ENCODE measurements at places on chromosomes 12 and 14.

DNA sequence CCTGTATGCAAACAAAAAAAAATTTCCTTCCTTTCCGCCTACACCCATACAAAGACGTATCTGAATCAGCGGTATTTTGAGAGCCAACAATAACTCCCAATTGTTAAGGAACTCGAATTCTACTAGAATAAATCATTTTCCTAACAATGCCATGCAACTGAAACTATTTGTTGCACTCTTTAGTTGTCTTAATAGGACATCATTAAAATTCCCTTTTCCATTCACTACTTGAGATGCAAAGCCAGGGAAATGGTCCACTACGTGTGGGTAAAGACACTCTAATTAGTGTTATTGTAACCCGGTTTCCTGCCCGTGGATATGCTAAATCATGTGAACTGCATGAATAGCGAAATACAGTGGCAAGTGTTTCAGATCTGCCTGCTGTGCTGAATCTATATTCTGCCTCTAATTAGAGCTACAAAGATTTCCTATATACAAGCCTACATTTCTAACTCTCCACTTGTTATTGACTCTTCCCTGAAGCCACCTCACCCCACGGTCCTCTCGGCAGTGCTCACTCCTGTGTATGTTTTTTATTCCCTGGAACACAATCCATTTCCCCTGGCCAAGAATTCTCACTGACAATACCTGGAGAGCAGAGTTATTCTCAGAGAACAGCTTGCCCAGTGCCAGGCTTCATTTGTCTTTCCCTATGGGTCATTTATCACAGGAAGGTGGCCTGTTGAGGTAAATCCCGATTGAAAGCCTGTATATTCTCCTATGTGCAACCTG lies 168.3 kb downstream of the PAWR start:
- no peak for DNase-seq

DNA sequence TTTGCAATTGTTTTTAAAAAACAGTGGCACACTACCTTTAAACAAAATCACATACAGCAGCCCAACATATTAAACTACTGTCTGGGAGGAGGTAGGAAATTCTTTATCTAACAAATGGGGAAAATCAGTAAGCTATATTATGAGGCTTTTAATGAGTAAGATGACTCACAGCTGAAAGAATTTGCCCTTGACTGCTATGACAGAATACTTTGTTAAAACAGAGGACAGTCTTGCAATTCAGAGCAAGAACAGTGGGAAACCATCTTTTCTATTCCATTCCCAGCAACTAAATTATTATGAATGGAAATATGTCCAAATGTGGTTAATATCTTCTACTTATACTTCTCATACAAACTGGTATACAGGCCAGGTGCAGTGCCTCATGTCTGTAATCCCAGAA lies 49.2 kb upstream of the SGPP1 start:
- DNase-seq: peak; percentile 40

DNA sequence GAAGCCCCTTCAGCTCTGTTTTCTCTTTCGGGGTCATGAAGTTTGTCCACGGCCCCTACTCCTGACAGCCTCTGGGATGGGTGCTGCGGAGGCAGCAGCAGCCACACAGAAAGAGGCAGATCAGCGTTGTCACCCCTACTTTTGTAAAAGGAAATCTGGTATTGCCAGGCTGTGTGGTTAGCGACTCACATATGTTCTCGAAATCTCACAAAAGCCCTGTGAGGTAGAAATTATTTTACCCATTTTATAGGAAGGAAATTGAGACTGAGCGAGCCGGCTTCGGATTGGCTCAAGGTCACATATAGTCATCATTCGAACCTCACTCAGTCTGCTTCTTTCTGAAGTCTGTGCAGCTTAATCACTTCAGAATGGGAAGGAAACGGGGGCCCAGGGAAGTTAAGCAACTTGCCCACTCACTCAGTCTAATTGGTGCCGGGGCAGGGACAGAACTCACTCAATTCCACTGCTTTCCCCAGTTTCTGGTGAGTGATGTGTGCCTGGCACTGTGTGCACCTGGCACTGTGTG lies 1.1 kb upstream of the CKAP4 start:
- DNase-seq: no peak

- DNase-seq: peak; percentile 23
Measured at GRCh38 chr12:30874455-30875321, 51.9 kb upstream of the TSPAN11 start.

DNA sequence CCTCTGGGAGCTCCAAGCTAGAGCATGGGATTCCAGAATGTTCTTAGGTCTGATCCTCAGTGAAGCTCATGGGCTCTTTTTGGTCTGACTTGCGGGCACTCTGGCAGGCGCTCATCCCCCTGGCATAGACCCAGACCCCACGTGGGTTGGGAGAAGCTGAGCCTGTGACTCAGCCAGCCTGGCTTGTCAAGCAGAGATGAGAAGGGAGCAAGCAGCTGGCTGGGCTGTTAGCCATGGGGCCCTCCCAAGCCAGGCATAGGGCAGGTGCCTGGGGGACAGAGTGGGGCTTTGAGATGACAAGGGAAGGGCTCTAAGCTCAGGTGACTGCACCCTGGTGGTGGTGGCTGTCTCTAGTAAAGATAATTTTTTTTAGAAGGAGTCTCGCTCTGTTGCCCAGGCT lies 80.3 kb upstream of the NOS1 start:
- DNase-seq: peak; percentile 15

- no peak for DNase-seq
Measured at GRCh38 chr12:55624056-55624455, 12.6 kb upstream of the OR10P1 start.

DNA sequence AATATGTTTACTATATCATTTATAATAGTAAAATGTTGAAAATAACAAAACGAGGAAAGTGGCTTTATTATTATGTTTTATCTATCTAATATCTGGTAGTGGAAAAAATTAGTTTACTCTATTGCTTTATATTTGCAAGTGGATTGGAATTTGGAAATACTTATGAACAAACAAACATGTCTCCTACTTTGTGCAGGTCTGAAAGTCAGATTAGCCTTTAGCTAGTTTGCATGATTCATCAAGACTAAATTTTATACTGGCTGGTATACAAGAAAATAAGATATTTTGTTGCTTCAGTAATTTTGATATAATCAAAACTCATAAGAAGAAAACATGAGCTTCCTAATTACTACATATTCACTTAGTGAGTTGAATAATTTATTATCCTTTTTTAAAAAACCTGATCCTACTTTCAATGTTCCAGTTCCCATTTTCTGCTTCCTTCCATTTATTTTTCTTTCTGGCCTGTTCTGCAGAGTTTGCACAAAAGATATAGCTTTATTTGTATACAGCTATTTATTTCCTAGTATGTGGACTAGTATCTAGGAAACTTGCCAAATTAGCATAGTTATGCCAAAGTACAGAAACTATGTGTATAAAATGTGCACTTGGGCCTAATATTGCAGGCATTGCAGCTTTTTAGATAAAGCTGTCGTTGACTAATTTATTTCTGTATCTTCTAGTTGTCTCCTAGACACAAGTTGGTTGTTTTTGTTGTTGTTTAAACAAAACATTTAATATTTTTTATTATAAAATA lies 122.0 kb downstream of the AKAP6 start:
- no peak for DNase-seq

DNA sequence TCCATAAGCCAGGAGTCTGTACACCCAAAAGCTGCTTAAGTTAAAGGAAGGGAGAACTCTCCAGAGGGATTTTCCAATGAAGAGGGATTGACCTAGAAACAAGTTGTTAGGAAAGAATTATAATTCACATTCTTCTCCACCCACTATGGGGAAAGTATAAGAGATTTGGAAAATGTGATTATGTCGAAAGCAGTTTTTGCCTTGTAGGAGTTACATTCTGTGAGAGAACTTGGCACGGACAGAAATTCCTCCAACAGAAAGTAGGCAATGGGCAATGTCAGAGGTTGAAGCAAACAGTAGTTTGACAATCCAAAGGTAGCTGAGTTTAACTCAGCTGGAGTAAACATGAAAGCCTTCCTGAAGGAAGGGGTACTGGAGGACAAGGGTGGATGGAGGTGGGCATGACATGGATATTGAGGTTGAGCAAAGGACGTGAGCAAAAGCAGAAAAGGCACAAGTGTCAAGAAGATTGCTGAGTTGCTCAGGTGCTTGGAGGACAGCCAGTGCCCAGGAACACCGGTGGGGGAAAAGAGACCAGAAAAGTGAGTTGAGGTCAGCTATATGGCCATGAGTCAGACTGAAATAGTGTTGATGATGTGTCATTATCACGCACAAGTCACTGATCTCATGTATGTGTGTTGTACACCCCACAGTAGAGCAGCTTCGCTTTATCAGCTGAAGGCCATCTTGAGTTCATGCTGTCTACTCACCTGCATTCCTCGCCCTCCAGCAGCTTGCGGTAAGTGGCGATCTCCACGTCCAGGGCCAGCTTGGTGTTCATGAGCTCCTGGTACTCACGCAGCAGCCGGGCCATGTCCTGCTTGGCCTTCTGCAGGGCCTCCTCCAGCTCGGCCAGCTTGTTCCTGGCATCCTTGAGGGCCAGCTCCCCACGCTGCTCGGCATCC lies 4.0 kb downstream of the KRT5 start:
- no peak for DNase-seq

GRCh38 chr14:64932231-64932630 lies 10.3 kb downstream of the GPX2 start:
- no peak for DNase-seq

- DNase-seq: no peak
Measured at GRCh38 chr14:75911883-75912282, 69.9 kb downstream of the TGFB3 start.

GRCh38 chr12:11727133-11727664 lies 77.7 kb downstream of the ETV6 start:
- no peak for DNase-seq

DNA sequence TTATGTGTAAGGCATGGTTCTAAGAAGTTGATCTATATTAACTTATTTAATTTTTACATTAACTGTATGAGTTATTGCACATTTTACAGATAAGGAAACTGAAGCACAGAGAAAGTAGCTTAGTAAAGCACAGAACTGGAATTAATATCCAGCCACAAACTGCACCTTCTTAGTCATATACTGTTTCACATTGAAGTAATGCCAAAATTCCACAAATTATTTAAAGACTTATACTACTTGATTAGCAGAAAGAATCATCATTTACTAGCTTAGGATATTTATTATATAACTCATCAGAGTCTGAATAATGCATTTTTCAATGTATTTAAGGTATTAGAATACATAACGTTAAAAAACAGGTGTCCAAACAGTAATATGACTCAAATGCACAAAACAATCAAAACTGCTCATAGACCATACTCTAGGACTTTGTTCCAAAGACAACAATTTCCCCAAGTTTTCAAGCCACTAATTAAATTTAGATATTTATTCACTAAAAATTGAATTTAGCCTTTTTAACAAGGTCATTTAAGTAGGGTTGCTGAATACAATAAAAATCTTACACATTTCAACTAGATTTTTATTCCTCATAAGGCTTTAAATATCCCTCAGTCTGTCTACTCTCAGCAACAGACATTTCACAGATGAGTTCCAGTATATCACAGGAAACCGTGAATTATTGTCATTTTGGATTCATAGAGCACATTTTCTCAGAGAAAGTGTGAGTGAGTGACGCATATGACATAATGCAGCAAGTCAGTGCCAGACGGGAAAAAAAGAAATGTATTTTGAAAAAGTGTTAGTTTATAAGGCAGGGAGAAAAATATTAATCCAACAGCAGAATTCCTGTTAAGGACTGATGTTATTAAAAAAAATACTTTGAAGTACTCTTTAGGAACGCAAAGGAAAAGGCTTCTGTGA lies 782.5 kb downstream of the TMTC2 start:
- DNase-seq: no peak

GRCh38 chr12:3101309-3102024 lies 24.3 kb downstream of the TSPAN9 start:
- no peak for DNase-seq

DNA sequence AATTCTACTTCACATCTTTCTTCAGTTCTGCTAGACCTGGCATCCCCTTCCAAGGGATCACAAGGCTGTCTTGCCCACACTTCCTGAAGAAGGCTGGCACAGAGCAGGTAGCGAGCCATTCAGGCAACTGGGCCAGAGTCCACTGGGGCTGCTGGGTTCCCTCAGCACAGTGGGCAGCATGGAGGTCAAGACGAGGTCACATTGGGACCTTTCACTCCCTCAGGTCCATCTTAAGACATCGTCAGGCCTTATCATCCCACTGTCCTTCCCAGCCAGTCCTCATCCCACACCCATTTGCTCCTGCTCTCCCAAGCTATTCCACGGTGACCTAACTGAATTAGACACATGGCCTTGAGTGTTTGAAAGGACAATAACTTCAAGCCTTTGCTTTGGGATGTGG lies 143.1 kb upstream of the HIF1A start:
- no peak for DNase-seq

DNA sequence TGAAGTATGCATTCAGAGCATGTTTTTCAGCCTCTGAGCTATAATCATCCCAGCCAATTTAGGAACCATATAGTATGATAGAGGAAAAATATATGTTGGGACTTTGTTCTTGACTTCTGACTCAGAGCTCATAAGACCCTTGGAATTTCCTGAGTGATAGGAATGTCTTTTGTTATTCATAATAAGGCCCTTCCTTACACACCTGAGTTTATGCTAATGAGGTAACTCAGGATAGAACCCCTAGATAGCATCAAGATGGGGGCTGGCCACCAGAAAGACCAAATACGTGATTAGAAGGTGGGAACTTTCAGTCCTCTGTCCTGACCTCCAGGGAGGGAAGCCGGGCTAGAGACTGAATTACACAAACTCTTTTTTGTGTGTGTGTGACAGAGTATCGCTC lies 32.4 kb upstream of the PLEK2 start:
- DNase-seq: no peak

DNA sequence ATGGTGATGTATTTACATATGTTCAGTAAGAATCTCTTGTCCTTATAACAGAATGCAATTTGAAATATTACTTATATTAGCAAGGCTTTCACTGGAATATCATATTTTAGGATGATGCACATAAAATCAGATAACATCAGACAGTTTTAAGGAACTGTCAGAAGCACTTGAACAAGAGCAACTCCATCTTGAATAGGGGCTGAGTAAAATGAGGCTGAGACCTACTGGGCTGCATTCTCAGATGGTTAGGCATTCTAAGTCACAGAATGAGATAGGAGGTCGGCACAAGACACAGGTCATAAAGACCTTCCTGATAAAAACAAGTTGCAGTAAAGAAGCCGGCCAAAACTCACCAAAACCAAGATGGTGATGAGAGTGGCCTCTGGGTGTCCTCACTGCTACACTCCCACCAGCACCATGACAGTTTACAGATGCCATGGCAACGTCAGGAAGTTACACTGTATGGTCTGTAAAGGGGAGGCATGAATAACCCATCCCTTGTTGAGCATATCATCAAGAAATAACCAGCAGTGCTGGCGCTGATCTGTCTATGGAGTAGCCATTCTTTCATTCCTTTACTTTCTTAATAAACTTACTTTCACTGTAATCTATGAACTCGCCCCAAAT lies 27.6 kb upstream of the ETV6 start:
- DNase-seq: no peak

DNA sequence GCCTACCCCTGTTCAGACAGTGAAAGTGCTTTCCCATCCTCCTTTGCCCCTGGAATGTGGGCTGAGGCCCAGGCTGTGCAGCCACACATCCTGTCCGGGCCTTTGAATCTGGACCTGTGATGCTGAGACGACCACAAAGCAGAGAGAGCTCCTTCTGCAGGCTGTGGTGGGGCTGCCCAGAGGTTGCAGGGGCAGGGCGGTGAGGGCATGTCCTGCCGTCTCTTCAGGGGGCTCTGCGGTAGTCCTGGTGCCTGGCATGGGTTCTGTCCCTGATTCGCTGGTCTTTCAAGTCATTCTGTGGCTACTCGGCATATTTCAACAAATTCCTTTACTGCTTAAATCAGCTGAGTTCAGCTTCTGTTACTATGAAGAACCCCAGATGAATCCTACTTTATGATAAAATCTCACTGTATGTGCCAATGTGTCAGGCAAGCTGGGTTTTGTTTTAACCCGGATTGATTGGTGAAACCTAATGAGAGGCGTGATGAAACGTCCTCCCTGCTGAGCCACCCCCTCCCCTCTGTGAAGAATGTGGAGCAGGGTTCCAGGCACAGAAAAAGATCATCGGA lies 63.4 kb upstream of the DICER1 start:
- DNase-seq: no peak

Measured in epithelial cell of proximal tubule (primary cell).